ENCODE measurements at places on chromosomes 2 and 18. TPM values are rescaled to one million over a fixed set of nuclear protein-coding genes. Genes with fewer than 3 reads are reported as not detected.

DNA sequence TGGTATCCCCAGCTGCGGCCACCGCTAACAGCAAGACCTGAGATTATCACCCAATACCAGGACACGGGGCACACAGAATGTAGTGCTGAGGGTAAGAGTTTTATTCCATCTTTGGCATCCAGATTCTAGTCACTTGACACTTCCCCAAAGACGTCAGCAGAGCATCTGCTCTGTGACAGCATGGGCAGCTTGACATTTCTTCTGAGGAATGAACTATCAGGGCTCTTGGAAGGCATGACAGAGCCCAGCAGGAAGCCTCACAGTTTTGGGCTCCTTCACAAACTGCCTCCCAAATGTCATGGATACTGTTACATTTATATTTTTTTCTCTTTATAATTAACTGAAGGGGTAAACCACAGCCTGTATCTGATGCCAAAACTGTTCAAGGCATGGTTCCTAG is 1010.7 kb downstream of the TDRD15 start:
- no peaks in the 10 kb centered on the region for H3K36me3 ChIP-seq
- H3K4me1 ChIP-seq, result no peaks in the 10 kb centered on the region
- no peaks in the 10 kb centered on the region for H3K27me3 ChIP-seq
- H3K27ac ChIP-seq, result no peak overlapping the region
- H3K4me3 ChIP-seq, result no peak overlapping the region

- no peak overlapping the region for H3K27ac ChIP-seq
- H3K4me1 ChIP-seq, result peaks cover 4% of the 10 kb centered on the region
- no peak overlapping the region for H3K4me3 ChIP-seq
- peaks cover 12% of the 10 kb centered on the region for H3K36me3 ChIP-seq
- H3K27me3 ChIP-seq, result no peaks in the 10 kb centered on the region
Observed at GRCh38 chr2:65264821-65265670, 37.4 kb downstream of the ACTR2 start.

DNA sequence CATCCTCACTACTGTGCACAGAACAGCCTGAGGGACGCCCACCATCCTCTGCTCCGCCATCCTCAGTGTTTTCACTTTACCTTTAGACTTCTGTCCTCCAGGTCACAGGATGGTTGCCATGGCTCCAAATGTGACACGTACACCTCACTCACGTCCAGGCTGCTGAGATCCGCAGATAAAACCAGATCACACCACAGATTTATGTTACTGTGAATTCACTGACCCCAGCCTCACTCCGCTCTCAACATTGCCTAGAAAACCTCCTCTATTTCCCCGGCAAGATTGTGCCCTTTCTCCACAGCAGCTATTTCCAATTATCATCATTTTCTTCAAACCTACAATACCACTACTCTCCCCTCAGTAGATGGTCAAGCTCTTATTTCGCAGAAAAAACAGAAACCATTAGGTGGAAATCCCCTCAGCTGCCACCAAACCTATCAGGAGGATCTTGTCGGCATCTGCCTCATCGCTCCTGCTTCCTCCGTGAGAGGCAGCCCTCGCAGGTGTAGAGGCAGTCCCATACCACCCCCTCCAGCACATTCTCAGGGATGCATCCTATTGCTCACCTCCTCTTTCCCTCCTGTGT is 49.8 kb upstream of the SLC1A4 start:
- DNase-seq, result no peak
- H3K4me1 ChIP-seq, result no peaks in the 10 kb centered on the region
- H3K27me3 ChIP-seq, result no peaks in the 10 kb centered on the region
- H3K4me3 ChIP-seq, result no peak overlapping the region
- H3K27ac ChIP-seq, result no peak overlapping the region

- no peaks in the 10 kb centered on the region for H3K27me3 ChIP-seq
- peaks cover 9% of the 10 kb centered on the region for H3K4me1 ChIP-seq
- no peak overlapping the region for H3K27ac ChIP-seq
- no peaks in the 10 kb centered on the region for H3K36me3 ChIP-seq
Observed at GRCh38 chr2:36780231-36780839, 83.8 kb downstream of the VIT start.

MAB21L4 gene
- total RNA-seq, result not detected

GKN2 gene
- total RNA-seq, result not detected

SERPINB3 gene
- total RNA-seq, result 0.17 TPM

KLF11 gene
- 6.4 TPM for total RNA-seq

DPP10 gene
- total RNA-seq, result 5.4 TPM

DTNB gene
- 49.5 TPM for total RNA-seq

KCTD1 gene
- total RNA-seq, result 14.0 TPM

WNT10A gene
- not detected for total RNA-seq

PAX8 gene
- not detected for total RNA-seq

Measured in H1 (cell line).